T-cell (primary cell): ENCODE measurements at places on chromosomes 16 and 17. TPM values are rescaled to one million over a fixed set of nuclear protein-coding genes. Genes with fewer than 3 reads are reported as not detected.

AXIN2 gene
- 35.8 TPM for total RNA-seq

DNA sequence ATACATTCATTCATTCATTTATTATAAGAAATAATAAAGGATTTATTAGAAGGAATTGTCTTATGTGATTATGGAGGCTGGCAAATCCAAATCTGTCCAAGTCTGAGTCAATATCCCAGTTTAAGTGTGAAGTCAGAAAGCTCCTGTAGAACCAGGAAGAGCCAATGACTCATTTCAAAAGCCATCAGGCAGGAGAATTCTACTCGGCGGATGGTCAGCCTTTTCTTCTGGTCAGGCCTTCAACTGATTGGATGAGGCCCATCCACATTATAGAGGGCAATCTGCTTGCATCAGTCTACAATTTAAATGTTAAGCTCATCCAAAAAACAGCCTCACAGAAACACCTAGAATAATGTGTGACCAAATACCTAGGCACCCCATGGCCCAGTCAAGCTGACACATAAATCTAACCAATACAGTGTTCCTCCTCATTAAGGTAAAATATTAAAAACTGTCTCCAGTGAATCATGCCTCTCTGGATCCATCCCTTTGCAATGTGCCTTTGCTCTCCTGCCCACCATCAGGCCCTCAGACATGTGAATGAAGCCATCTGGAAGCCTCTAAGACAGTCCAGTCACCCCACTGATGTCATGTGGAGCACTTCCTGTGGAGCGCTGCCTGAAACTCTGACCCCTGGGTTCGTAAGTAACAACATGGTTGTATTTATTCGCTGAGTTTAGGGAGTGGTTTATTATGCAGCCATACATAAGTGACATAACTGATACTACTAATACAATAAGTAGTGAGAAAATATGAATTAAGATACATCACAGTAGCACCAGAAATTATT is 69.2 kb upstream of the WSB1 start:
- DNase-seq, result no peak

- DNase-seq, result no peak
These were observed 20.8 kb downstream of the ABCC1 start for GRCh38 chr16:15970202-15970601.

DNA sequence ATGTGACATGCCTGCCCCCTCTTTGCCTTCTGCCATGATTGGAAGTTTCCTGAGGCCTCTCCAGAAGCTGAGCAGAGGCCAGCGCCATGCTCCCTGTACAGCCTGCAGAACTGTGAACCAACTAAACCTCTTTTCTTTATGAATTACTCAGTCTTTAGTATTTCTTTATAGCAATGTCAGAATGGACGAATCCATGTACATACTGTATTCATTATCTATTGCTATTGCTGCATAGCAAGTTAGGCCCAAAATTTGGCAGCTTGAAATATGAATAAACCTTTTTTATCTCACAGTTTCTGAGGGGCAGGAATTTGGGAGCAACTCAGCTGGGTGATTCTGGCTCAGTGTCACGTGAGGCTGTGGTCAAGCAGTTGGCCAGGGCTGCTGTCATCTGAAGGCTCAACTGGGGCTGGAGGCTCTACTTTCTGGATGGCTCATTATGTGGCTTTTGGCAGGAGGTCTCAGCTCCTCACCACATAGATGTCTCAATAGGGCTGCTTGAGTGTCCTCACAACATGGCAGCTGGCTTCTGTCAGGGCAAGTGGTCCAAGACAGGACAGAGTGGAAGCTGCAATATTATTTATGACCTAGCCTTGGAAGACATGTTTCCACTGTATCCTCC is 40.0 kb downstream of the SOCS1 start:
- no peak for DNase-seq

CES5A gene
- total RNA-seq, result not detected

DNA sequence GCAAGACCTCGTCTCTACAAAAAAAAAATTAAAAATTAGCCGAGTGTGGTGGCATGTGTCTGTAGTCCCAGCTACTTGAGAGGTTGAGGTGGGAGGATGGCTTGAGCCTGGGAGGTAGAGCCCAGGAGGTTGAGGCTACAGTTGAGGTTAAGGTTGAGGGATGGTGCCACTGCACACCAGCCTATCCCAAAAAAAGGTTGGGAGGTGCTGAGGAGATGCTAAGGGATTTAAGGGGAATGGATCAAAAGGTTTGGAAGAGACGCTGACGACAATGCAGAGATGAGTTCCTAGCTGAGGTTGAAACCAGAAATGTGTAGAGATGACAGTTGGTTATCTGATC is 4.7 kb upstream of the NSMCE1 start:
- DNase-seq, result no peak

DNA sequence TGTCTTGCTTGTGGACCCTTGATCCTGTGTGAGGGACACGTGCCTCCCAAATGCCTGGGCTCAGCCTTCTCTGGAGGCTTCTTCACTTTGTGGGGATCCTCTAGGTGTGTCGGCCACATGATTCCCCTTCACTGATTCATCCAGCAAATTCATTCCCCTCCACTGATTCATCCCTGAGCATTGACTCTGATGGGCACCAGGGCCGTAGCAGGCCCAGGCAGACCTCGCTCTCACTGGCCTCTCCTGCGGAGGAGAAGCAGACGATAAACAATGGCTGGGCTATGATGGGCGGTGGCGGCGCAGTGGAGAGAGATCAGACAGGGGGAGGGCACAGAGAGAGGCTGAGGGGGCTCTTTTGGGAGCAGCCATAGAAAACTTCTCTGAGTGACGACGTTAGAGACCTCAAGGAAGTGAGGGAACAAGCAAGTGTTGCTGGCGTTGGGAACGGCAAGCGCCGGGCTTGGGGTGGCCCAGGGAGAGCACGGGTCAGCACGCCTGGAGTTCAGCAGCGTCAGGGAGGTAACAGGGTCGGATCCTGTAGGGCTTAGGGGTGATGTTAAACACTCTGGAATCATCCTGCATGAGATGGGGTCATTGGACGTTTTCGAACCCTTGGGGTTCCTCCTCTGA is 17.5 kb upstream of the RPTOR start:
- DNase-seq, result no peak

DNA sequence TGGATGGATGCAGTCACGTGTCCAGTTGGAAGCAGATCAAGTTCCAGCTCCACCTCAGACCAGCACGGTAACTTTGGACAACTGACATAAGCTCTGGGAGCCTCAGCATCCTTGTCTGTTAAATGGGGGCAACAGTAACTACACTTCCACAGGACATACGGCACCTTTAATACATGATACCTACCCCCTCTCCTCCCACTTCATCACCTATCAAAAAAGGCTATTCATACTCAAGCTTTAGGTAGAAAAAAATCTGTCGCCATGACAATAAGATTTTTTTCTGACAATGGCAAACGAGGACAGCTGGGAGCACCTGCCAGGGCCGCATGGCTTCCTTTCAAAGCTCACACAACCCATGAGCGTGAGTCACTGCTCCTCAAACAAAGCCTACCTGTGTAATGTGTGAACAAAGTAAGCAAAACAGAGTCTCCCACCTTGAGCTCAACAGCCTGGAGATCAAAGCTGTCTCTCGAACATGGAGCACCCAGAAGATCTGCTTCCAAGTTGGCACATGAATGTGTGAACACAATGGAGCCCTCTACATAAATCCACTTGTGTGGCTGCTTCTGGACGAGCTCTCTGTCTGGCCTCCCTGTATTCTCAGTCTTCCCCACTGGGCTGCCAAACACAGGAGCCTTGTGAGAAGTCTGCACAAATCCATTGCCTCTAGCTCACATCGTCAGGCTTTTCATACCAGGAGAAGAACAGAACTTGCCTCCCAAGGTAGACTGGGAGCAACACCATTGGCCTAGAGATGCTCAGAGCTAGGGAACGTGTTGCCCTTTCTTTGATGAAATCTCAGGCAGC is 459.7 kb downstream of the SOX9 start:
- DNase-seq, result no peak

HES7 gene
- total RNA-seq, result not detected

GRCh38 chr16:56327071-56327928 is 98.0 kb downstream of the AMFR start:
- DNase-seq, result no peak

- DNase-seq, result peak; percentile 50
These were observed 43.5 kb downstream of the ST3GAL2 start for GRCh38 chr16:70395345-70395901.

TNFSF13 gene
- total RNA-seq, result 5.2 TPM

GRCh38 chr16:30753596-30753995 is 5.4 kb downstream of the PHKG2 start:
- DNase-seq, result no peak

- no peak for DNase-seq
These were observed 220.0 kb downstream of the ZNF423 start for GRCh38 chr16:49635591-49636581.

CD300H gene
- not detected for total RNA-seq

GRCh38 chr16:9409560-9410493 is 318.4 kb downstream of the HAPSTR1 start:
- no peak for DNase-seq

DNA sequence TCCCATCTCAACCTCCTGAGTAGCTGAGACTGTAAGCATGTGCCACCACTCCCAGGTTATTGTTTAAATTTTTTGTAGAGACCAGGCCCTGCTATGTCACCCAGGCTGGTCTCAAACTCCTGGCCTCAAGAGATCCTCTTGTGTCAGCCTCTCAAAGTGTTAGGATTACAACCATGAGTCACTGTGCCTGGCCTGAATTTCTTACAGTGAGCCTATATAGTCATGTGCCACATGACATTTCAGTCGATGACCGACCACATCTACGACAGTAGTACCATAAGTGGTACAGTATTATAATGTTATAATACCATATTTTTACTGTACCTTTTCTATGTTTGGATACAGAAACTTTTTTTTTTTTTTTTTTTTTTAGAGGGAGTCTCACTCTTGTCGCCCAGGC is 195.3 kb downstream of the STX8 start:
- DNase-seq, result no peak
